Muscle of back (tissue), 13 donors: ENCODE measurements at places on chromosomes 16 and 17.

DNA sequence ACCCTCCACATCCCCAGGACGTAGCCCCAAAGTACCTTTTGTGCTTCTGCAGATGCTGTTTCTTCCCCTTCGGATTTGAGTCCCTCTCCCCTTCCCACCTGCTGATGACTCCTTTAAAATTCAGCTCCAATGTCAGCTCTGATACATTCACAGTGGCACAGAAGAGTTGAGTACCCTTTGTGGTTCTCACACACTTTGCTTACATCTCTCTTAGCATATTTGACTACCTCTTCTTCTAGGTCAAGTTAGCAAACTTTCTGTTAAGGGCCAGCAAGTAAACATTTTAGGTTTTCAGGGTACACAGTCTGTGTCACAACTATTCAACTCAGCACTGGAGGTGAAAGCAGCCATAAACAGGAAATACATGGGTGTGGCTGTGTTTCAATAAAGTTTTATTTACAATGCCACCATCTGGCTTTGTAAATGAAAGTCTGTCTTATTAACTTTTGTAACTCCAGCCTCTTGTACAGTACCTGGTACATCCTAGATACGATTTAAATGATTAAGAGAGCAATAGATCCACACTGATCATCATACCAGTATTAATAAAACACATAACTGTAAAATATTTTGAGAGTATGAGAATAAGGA, 161.7 kb downstream of the SOX9 start:
- DNase-seq, result no peak

DNA sequence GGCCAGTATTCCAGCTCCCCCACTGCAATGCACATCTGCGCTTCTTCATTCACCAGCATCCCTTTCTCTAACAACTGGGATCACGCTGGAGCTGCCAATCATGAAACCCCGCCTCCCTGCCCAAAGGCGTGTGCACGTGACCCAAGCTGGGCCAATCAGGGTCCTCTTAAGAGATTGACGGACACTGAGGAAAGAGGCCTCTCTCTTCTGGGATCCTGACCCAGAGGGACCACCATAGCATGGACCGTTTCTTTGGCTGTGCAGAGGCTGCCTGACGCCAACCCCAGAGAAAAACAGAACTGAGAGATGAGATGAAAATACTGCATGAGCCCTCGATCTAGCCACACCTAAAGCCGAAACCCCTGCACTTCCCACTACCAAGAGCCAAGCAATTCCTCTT, 32.0 kb downstream of the COTL1 start:
- DNase-seq, result no peak

DNA sequence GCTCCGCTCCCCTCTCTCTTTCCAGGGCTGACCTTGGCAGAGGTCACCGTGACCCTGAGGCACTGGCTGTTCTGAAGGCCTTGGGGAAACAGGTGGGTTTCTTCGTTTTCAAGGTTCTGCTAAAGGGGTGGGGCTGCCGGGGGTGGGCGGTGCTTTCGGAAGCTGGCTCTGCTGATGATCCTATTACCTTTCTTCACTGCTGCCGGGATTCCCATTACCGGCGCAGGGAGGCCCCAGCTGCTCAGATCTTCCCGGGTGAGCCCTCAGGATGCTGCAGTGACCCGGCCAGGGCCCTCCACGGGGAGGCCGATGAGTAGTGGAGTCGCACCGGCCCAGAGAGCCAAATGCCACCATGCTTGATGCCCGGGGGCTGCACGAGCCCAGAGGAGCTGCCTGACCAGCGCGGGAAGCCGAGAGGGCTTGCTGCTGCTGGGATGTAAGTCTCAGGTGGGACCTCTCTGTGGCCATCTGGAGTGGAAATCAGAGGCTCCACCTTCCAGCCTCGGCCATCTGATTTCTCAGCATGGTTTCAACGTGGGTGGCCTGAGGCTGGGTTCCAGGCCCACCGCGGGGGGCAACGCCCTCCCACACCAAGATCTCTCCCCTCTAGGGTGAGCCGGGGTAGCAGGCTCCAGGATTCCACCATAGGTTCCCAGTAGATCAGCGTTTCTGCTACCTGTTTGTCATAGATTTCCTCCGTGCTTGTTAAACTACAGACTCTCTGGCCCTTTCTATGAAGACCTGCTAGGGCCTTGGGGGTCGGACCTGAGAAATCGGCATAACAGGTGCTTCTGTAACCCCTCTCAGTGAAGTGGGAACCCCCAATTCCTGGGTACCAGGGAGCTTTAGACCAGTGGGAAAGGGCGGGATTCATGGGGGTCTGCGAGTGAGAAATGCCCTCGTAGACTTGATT, 21.6 kb upstream of the ADCY7 start:
- DNase-seq, result no peak

- no peak for DNase-seq
Measured at GRCh38 chr17:57293077-57293476, 36.8 kb downstream of the MSI2 start.

- DNase-seq, result no peak
Measured at GRCh38 chr16:27281243-27281642, 12.7 kb upstream of the NSMCE1 start.

- peak; percentile 72 for DNase-seq
Measured at GRCh38 chr16:80932708-80933095, 74.0 kb downstream of the CMC2 start.

DNA sequence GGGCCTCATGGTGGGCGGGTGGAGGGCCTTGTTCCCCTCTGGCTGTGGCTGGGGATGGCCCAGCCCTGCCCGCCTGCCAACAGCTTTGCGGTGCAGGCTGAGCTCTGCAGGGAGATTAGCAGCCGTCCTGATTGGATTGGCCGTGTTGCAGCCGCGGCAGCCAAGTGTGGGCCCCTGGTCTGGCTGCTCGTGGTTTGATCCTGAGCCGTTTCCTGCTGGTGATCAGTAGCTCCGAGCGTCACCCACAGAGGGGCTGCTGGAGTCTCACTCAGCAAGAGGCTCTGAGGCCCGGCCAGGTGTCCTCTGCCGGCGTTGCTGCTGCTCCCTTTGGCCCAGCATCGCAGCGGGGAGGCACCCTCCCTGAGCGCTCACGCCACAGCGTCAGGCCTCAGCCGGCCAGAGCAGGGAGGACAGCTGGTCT, 32.5 kb downstream of the BAIAP2 start:
- DNase-seq, result peak; percentile 22

DNA sequence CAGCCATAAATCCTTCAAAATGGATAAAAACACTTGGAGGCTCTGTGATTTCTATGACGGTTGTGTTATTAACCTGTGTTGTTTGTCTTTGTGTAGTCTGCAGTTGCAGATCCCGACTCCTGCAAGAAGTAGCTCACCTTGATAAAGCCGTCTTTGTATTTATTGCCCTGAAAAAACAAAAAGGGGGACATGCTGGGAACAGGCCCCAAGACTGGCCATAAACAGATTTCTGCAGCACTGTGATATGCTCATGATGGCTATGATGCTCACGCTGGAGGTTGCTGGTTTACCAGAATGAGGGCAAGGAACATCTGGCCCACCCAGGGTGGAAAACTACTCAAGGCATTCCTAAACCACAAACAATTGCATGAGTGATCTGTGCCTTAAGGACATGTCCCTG, 71.0 kb downstream of the LGALS9 start:
- DNase-seq, result no peak

GRCh38 chr17:3678821-3679530, 10.4 kb downstream of the EMC6 start:
- no peak for DNase-seq
